ENCODE measurements at places on chromosomes 5 and 9. TPM values are rescaled to one million over a fixed set of nuclear protein-coding genes. Genes with fewer than 3 reads are reported as not detected.

CHSY3 gene
- total RNA-seq: 0.33 TPM

C1QTNF3 gene
- total RNA-seq: 8.3 TPM

NR2F1-AS1 gene
- total RNA-seq: 6.0 TPM

IFNE gene
- 4.7 TPM for total RNA-seq

KIF12 gene
- total RNA-seq: not detected

LCN12 gene
- 14.2 TPM for total RNA-seq

HMCN2 gene
- total RNA-seq: 1.6 TPM
